ENCODE measurements at places on chromosomes 3 and 15.

DNA sequence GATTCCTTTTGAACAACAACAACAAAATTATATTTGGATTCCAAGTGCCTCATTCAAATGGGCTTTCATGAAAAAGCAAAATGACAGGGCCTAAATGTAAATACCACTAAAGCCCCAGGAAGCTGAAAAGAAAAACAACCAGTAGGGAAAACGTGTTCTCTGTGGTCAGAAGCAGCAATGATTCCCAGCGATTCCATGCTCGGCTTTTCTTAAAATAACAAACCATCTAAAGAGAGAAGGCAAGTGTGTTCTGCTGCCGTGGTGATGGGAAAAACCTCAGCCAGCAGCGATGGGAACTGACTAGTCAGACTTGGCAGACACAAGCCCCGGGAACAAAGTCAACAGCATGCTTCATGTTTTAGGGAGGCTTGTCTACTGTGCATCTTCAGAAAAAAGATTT is 153.6 kb downstream of the TNIK start:
- no peak for DNase-seq

DNA sequence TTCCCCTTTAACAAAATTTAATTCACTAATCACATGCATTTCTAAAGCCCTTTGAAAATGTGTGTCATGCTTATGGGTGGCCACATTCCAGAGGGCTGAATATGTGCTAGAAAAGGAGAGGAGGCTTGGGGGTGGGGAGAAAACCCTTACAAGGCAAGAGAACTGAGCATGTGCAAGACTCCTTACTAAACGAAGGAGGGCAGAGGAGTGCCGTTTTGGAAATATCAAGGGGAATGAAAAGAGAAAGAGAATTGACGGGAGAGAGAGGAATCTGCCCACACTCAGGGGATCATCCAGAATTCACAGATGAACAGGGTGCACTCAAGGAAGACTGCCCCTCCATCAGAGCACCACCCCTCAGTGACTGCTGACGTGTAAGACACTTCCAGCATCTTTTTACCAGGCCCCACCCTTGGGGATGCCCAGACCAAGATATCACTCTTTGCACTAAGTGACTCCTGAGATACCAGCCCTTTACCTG is 37.9 kb upstream of the TSC22D2 start:
- DNase-seq = no peak

- no peak for DNase-seq
These were observed 49.1 kb downstream of the CA12 start for GRCh38 chr15:63332367-63333124.

- no peak for DNase-seq
These were observed 10.3 kb downstream of the CHD2 start for GRCh38 chr15:92910451-92910850.

DNA sequence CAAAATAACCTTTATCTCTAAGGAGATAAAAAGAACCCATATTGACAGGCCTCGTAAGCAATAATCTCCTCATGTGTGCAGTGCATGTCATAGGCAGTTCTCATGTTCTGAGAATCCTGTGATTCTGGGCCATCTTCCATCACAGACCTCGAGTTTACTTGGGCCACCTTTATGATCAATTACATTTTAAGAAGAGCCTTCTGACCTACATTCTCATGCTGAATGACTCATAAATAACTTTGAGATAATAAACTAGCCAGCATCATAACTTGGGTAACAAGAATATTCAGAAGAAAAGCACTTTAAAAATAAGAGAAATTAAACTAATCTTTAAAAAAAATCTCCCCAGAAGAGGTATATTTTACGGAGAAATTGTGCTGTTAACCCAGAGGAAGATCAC is 310.7 kb upstream of the ZNF717 start:
- no peak for DNase-seq

GRCh38 chr15:59224474-59224873 is 17.8 kb downstream of the LDHAL6B start:
- no peak for DNase-seq

GRCh38 chr3:146159037-146159436 is 1.9 kb downstream of the PLOD2 start:
- DNase-seq = no peak

DNA sequence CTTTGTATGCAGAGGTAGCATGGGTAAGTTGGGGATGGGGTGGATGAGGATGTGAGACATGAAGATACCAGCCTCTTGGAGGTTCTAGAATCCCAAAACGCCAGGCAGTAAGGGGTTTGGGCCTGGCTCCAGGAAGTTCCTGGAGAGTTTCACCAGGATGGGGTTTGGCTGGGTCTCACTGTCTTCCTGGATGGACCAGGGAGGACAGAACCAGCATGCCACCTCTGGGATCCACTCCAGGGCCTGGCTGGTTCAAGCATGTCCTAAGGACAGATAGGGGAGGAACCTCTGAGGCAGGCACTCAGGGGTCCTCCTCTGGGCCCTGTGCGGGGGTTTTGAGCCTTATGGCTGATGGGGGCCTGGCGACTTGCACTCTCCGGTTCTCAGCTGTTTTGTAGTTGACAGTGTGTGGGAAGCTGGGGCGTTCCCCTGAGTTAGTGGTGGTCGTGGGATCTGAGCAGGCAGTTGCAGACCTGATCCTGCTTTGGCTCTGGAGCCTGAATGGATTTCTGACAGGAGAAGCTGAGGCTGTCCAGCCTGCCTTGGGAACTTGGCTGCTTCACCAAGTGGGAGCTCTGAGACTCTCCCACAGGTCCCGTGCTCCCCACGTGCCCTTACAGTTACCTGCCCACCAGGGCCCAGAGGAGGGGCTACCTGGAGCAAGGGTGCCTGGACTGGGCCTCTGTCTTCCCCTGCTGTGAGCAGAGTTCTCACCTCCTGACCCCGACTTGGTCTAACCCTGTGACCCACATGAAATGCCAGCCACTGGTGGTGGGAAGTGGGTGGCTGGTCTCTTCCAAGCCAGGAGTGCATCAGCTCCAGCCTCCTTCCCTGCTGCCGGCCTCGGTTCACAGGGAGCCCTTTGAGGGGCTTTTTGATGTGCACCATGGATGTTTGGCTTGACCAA is 128.4 kb downstream of the EEFSEC start:
- no peak for DNase-seq

DNA sequence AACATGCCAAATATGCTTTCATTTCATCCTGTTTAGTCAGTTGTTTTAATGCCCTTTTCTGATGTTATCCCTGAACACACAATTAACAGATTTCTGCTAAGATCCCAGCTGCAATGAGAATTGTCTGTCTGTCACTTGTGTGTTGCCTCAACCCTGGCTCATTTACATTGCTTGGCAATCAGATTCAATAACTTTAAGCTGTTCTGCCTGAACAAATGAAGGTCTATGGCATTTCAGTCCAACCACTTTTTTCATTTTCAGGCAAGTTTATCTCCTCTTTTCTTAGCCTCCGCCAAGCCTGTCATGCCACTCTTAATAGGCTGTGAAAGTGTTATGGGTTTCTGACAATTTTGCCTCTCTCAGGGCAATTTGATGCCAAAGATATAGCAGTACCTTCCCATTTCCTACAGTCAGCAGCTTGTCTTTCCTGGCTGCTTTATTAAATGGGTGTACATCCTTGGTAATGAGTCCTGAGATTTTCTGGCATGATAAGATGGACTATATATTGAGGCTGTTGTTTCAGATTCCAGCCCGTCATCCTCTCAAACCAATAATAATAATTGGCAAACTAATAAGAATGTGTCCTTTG is 68.7 kb upstream of the ADAMTS9 start:
- DNase-seq = no peak

DNA sequence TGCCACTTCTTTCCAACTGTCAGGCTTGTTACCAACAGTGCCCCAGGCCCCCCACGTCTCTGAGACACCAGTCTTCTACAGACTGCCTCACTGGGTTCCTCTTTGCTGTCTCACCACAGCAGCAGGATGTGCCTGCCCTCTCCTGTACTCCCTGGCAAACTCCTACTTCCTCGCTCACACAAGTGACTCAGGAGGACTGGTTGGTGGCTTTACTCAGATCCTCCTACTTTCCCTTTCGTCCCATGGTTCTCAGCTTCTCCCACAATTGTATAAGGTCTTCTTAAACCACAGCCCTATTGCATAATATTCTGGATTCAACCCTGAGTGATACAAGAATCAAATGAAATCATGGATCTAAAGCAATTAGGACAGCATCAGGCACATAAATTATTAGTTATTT is 246.6 kb upstream of the PROK2 start:
- no peak for DNase-seq

GRCh38 chr15:81363276-81363675 is 10.7 kb downstream of the TMC3 start:
- DNase-seq = no peak

- DNase-seq = no peak
These were observed 73.3 kb downstream of the NSUN3 start for GRCh38 chr3:94136133-94136532.
